ENCODE measurements at places on chromosomes 7 and 10.

DNA sequence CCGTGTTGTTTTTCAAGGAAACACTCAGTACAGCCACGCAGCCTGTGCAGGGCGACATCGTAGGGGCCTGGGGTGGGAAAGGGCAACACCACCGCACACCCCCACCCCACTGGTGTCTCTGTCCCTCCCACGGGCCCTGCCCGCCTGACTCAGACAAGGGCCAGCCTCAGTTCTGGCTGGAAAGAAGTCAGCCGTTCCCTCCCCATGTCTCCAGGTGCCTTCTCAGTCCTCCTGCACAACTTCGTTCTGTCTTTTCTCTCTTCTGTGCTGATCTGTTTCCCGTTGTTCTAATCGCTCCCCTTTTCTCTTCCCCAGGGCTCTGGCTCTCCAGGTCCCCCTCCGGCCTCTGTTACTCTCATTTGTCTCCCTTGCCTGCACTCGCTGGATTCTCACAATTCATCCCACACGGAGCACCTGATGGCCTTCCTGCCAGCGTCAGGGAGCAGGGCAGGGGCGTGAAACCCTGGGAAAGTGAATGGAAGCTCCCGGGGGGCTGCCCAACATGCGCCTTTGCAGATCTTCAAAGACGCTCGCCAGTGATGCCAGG is 97.7 kb downstream of the WDR37 start:
- no peak for DNase-seq

DNA sequence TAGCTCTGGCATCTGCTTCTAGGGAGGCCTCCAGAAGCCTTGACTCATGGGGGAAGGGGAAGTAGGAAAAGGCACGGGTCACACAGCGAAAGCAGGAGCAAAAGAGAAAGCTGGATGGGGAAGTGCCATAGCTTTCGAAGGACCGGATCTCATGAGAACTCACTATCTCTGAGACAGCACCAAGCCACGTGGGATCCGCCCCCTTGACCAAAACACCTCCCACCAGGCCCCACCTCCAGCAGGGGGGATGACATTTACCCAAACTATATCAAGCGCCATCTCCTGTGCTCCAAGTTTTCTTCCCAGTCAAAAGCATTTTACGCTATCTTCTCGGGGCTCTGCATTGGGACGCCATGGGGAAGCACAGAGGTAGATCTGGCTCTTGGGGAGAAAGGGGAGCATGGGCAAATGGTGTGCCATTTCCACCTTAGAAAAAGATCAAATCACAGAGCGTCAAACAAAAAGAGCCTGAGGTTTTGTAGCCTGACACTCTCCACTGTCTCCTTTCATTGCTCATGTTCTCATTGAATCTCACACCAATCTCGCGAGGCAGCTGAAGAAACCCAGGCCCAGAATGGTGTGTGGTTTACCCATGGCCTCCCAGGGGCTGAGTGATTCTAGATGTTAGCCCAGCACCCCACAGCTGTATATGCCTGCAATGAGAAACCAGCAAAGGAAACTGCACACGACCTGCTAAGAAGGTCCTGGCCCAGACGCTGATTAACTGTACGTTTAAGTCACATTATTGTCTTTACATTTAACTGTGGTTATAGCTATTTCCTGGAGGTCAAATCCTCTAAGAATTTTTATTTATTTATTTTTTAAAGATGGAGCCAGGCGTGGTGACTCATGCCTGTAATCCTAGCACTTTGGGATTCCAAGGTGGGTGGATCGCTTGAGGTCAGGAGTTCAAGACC is 8.1 kb upstream of the OLAH start:
- no peak for DNase-seq

DNA sequence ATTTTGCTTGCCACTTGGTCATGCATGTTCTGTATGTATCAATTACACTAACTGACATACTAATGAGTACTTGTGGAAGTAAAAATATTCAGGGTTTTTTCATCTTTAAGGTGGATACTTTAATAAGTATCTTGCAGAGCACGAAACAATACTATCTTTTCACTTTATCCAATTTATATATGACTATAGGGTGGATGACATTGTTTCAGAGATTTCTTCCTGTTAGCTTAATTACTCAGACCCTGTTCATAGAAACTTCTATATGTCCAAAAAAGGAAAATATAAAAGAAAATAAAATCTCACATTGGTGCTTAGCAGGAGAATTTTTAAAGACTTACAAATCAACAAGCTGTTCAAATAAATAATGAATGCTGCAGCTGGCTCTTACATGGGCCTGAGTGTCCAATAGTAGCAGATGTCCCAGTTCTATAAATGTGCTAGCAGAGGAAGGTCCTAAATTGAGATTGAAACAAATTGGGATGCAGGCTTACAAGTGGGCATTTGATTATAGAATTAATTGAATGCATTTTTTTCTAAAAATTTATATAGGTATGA is 91.5 kb upstream of the THSD7A start:
- no peak for DNase-seq

DNA sequence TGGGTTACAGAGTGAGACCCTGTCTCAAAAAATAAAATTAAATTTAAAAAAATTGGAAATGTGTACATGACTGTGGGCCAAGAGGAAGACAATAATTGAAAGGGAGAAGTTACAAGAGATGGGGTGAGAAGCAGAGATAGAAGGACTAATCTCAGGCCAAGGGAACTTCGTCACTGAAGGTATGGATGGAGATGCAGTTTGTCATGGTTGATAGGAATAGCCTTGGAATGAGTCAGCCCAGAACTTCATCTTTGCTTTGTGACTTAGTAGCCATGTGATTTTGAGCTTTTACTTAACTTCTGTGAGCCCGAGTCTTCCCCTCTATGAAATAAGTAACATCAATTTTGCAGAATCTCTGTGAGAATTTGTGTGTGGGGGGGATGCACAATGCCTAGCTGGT is 6.5 kb upstream of the PODXL start:
- DNase-seq, result no peak

DNA sequence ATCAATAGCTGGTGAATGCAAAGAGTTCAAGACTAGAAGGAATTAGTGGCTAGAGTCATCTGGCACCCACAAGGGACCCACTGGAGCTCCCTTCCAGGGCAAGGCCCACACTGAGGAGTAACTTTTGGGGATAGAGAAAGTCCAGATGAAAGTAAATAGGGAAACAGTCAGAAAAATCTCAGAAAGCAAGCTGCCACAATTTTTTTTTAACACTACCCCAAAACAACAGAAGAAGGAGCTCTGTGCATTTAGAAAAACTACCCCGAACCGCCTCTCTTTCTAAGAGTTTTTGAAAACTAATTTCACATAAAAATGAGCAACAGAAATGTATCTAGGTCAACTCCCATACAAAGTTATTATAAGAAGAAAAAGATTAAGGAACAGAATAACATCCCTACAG is 42.2 kb downstream of the AOAH start:
- DNase-seq, result no peak
